ENCODE measurements at places on chromosomes 2 and 18. TPM values are rescaled to one million over a fixed set of nuclear protein-coding genes. Genes with fewer than 3 reads are reported as not detected.
A peak's percentile ranks its signal among the peaks of the same experiment; 100 is the strongest.

The ZNF804A gene
- polyA plus RNA-seq = not detected

The EML6 gene
- 0.91 TPM for polyA plus RNA-seq

The MREG gene
- 0.14 TPM for polyA plus RNA-seq

The TPGS2 gene
- 38.3 TPM for polyA plus RNA-seq

The AGXT gene
- not detected for polyA plus RNA-seq

The C2orf92 gene
- polyA plus RNA-seq = 0.89 TPM

The UGT1A10 gene
- not detected for polyA plus RNA-seq

The BARD1 gene
- polyA plus RNA-seq = 0.88 TPM

The SEPTIN10 gene
- 13.5 TPM for polyA plus RNA-seq

The NOL4 gene
- not detected for polyA plus RNA-seq

The NT5C1B gene
- polyA plus RNA-seq = not detected

The CTAGE1 gene
- polyA plus RNA-seq = 0.03 TPM

The ONECUT2 gene
- polyA plus RNA-seq = under 0.01 TPM

The OSR1 gene
- 3.5 TPM for polyA plus RNA-seq

The PRKAG3 gene
- polyA plus RNA-seq = not detected

The MARCO gene
- 6.0 TPM for polyA plus RNA-seq

The TSHZ1 gene
- polyA plus RNA-seq = 8.8 TPM

The CLEC4F gene
- 0.46 TPM for polyA plus RNA-seq

DNA sequence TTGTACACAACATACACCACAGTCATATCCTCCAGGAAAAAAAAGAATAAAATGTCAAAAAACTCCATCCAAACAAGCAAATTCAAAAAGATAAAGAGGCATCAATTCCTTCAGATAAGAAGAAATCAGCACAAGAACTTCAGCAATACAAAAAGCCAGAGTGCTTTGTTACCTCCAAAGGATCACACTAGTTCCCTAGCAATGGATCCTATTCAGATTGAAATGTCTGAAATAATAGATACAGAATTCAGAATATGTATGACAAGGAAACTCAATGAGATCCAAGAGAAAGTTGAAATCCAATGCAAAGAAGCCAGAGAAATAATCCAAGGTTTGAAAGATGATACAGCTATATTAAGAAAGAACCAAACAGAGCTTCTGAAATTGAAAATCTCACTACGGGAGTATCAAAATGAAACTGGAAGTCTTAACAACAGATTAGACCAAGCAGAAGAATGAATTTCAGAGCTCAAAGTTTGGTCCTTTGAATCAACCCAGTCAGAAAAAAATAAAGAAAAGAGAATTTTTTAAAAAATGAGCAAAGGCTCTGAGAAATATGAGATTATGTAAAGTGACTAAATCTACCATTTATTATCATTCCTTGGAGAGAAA, 80.6 kb downstream of the TRABD2A start:
- DNase-seq = no peak

- peak; percentile 56 for DNase-seq
These were observed 20.5 kb upstream of the KIF1A start for GRCh38 chr2:240840435-240841060.

DNA sequence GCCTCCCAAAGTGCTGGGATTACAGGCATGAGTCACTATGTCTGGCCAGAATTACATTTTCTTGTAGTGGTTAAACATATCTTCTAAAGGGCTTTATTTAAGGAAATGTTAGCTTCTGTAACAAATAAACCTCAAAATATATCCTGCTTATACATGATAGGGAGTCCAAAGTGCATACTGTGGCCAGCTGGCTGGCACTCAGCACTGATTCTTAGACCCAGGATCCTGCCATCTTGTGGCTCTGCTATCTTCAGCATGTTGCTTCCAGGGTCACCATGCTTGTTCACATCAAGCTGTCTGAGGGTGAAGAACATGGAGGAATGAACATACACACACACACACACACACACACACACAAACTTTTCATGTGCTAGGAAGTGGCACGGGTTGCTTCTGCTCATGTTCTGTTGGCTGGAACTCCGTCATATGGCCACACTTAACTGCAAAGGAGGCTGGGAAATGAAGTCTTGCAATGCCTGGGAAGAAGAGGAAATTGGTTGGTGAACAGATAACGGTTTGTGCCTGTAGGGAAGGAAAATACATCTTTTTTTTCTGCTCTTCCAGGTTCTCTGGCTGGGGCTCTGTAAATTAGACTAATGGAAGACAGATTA, 40.0 kb downstream of the NPPC start:
- no peak for DNase-seq

DNA sequence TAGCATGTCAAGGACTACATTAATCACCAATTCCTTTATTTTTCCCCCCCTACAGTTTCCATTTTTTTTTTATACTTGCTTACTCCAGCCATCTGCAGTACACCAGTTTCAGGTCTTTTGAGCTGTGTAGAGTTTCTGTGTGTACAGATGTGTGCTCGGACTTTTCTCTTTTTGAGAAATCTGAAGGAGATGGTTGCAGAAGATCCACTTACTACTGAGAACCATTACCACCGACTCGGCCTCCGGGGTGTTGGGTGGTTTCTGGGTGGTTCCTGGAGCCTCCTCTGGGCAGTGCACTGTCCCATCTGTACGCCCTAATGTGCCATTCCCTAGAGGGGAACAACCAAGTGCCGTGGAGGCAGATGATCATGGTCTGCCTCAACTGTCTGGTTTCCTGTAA, 15.4 kb upstream of the LYPD6B start:
- no peak for DNase-seq

- DNase-seq = no peak
These were observed 33.4 kb upstream of the LYPD1 start for GRCh38 chr2:132703396-132703795.

- no peak for DNase-seq
These were observed 1.3 kb upstream of the CD28 start for GRCh38 chr2:203705178-203705577.

DNA sequence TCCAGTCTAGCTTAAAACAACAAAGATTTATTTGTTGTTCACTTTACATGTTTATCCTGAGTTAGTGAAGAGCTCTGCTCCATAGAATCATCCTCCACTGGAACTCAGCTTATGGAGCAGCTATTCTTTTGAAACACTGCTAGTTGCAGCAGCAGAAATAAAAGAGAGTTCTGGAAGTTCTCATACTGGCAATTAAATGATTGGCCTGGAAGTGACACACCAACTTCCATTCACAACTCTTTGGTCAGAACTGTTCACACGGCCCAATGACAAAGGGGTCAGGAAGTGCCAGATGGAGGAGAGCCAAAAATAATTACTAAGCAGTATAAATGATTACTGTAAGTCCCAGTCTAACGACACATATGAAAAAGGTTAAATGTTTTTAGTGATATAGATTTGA, 39.1 kb downstream of the FBXO11 start:
- DNase-seq = no peak

- DNase-seq = no peak
These were observed 215.5 kb upstream of the FN1 start for GRCh38 chr2:215651412-215651811.

DNA sequence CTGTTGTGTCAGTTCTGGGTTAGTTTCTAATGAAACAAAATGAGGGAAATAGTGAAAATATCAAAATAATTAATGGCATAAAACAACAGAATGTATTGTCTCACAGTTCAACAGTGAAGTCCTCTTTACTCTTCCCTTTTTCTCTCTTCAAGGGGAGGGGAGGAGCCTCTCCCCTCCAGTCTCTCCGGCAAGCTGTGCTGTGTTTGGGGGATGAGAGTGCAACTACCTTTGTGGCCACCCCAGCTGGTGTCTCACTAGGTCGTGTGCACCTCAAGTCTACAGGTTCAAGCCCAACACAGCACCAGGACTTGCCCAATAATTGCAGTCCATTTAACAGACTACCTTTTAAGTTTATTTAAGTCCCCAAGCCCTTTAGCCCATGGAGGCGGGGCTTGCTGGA, 271.7 kb upstream of the DOK6 start:
- DNase-seq = no peak

DNA sequence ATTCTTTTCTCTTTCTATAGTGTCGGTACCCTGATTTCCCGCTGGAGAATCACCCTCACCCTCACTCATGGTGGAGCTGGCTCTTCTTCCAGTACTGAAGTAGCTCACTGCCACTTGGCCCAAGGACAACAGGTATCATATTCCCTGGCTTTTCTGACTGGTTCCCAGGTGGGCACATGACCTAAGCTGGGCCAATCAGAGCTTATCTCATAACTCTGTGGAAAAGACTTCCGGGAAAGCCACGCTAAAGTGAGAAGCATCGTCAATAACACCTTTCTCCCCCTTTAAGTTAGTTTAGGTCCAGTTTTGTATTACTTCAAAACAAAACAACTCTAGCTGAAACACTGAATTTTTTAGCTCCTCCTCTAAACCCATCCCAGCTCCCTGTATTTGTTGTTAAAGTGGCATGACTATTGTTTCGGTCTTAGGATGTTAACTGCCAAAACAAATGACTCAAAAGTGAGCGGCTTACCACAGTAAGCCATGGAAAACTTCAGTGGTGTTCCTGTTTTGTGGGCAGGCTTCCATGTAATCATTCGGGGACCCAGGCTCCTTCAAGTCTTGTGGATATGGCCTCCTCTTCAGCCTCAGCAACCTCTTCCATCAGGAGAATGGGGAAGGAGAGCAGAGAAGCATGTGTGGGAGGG, 137.4 kb upstream of the DLX2 start:
- no peak for DNase-seq

GRCh38 chr2:42045352-42045751, 2.5 kb upstream of the PKDCC start:
- no peak for DNase-seq

DNA sequence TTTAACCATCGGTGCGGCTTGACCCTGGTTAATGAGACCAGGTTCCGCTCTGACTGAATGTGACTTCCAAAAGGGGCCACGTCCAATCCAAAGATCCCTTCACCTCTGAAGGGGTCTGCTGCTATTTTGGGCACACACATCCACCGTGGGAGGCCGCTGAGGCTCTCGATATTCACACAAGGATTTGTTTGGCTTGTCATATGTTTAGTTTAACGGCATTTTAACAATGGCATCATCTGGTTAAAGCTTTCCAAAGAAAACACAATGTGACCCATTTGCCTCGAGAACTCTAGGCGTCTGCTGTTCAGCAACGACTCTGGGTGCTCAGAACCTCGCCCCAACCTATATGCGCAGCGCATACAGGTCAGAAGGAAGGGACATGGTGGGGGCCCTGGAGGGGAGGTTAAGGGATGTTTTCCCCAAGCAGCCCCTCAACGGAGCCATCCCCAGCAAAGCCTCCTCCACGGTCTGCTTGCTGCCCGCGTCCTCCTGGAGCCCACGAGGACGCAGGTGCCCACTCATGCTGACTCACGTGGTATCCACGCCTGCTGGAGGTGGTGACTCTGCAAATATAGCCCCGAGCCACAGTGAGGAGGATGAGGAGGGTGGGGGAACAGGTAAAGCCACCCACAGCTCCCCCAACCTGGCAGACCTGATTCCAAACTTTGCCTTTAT, 260.3 kb downstream of the HDAC4 start:
- no peak for DNase-seq

- peak; percentile 27 for DNase-seq
These were observed 16.9 kb downstream of the LYG2 start for GRCh38 chr2:99238599-99238998.

DNA sequence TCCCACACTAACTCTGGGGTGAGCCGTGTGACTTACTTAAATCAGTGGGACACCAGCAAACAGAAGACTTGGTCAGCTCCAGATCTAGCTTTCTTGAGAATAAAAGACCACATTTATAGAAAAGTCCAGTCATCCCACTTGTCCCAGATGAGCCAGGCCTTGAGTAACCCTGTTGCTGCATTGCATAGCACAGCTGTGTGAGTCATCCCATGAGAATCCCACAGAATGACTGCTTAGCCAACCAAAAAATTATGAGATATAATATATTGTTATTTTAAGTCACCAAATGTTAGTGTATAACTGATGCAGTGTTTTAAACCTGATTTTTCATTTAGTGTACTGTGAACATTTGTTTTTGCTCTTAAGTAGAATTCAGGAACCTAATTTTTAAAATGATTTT, 94.2 kb upstream of the FSHR start:
- DNase-seq = no peak

DNA sequence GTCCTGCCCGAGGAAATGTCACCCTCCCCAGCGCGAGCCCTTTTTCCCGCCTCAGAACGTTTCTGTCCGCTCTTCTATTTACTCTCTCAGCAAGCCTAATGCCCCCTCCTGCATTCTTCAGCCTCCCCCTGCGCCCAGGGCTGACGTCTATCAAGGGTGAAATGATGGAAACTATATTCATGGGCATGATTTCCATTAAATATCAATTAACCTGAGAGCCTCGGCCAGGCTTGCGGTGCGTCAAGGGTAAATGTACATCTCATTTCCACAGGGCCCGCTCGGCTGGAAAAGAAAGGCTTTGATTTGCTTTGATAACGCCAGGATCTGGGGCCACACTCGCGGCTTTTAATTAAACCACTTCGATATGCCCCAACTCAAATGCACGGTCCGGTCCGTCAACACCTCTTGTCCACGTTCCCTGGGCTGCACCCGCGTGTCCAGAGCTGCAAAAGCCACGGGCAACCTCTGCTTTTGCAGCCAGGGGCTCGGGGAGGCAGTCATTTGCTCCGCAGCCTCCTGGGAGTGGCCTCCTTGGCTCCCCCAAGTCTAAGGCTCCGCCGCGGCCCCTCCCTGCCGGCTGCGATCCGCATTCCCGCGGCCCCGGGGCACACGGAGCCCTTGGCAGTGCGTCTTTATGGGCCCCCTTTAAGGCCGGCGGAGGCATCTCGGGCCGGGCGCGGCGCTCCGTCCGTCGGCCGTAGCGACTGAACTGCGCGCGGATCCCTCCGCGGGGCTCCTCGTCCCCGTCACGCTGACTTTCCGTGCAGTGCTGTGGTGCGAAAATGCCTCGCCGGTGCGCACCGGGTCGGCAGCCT, at the start of gene HOXD8:
HOXD8 (plus strand) TSS at position 724 of the 815 bp plus-strand sequence. CDS start 662 bp downstream, outside the sequence.
- DNase-seq = peak; percentile 45

DNA sequence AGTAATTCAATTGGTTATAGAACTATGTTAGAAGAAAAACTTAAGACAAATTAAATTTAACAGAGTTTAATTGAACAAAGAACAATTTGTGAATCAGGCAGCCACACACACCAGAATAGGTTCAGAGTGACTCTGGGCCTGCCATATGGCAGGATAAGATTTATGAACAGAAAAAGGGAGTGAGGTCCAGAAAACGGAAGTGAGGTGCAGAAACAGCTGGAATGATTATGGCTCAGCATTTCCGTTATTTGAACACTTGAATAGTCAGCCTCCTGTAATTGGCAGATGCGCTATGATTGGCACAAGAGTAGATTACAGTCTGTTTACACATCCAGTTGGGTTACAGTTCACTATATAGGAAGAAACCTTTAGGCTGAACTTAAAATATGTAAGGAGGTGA, 99.0 kb downstream of the MBD2 start:
- no peak for DNase-seq

- no peak for DNase-seq
These were observed 161.6 kb downstream of the NR4A2 start for GRCh38 chr2:156170929-156171328.

DNA sequence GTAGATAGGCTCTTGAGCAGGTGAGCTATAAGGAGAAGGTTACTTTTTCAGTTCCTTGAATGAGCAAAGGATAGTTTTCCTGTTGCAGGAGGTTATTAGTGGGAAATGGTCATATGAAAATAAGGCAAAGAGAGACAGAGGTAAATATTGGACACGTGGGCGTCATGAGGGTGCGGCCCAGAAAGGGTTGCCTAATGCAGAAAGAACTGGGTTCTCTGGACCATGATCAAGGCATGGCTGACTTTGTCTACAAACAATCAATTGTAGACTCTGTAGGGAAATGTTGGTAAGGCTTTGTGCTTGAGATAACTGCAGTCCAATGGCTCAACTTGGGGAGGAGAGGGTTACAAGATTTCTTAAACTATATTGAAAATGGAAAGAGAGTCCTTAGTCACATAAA, 585.8 kb downstream of the BCL11A start:
- no peak for DNase-seq

GRCh38 chr2:164190700-164191099, 430.6 kb downstream of the GRB14 start:
- DNase-seq = no peak

- DNase-seq = no peak
These were observed 5.4 kb upstream of the CNDP1 start for GRCh38 chr18:74528913-74529312.
